ENCODE measurements at places on chromosomes 7 and 10. TPM values are rescaled to one million over a fixed set of nuclear protein-coding genes. Genes with fewer than 3 reads are reported as not detected.

The GDF10 gene
- total RNA-seq, result not detected

GRCh38 chr10:92202536-92202935 lies 88.3 kb downstream of the CPEB3 start:
- no peak for DNase-seq

DNA sequence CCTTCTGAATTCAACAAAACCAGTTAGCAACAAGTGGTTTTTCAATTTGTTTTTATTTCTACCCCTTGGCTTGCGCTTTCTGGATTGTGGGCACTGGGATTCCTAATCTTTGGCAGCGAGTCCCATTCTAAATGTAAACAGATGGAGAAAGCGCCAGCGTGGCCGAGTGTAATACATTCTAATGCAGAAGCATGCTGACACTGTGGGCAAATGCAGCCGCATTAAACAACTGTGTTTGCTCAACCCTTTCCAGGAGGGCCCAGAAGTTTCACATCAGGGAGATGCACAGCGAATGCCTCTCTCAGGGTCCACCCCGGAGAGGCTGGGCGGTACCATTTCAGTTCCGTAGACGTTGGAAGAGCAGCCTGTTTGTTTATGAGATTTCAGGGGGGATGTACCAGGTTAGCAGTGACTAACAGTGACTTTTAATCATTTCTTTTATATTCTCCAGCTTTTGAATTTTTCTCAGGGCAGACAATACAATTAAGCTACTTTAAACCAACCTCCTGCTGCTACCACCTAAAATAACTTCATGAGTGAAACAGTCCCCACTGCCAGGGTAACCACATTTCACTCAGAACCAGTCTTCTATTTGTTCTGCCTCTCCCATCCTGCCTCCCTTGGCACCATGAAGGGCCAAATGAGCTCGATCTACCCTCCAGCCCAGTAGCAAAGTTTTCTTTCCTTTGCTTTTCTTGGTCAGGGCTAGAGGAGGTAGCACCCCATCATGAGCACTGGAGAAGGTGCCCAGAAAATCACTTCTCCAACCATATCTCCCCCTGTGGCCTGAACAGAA lies 164.2 kb upstream of the ITGB1 start:
- DNase-seq, result no peak

DNA sequence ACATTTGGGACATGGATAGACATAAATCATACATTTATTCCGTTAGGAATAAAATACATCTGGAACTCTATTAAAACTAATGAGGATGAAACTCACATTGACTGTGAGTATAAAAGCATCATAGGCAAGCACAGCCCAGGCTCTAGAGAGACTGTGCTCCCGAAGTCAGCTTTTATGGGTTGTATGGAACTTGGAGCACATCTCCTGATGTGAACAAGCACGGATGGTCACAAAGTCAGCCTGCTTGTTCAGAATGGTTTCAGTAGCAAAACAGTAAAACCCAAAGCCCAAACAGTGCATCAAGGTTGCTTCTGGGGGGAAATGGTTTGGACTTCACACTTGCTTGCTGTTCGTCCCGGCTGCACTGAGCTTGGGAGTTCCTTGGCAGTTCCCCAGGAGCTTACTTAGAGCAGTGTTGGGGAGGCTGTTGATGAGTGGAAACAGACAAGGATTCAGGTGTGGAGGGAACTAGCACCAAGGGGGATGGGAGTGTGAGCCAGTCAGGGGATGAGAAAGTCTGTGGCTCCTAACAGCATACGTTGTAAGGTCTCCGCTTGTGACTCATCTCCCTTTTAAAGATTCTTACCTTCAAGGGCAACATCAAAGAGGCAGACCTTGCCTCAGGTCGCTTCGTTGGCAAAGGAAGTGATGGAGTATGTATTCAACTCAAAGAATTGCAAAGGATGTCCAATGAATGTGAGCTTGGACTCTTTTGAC lies 19.7 kb upstream of the ITGA8 start:
- no peak for DNase-seq

DNA sequence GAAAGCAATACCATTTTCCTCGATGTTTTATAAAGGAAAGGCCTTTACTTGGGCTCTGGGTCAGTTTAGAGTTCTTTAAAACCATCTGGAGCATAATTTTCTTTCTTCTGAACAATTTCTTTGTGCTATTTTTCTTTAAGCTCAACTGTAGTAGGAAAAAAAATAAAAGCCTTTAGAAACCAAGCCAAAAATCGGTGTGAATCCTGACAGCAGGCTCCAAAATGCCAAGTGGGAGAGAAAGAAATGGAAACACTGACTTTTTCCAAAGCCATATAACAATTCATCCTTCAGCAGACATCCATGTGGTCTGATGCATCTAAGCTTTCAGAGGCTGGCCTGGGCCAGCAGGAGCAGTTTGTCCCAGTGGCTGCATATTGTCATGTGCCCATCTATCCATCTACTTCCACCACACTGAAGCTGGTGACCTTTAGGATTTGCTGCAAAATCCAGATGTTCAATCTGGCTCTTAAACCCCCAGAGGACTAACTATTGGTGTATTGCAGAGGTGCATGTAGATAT lies 23.0 kb upstream of the ITPRID1 start:
- no peak for DNase-seq

DNA sequence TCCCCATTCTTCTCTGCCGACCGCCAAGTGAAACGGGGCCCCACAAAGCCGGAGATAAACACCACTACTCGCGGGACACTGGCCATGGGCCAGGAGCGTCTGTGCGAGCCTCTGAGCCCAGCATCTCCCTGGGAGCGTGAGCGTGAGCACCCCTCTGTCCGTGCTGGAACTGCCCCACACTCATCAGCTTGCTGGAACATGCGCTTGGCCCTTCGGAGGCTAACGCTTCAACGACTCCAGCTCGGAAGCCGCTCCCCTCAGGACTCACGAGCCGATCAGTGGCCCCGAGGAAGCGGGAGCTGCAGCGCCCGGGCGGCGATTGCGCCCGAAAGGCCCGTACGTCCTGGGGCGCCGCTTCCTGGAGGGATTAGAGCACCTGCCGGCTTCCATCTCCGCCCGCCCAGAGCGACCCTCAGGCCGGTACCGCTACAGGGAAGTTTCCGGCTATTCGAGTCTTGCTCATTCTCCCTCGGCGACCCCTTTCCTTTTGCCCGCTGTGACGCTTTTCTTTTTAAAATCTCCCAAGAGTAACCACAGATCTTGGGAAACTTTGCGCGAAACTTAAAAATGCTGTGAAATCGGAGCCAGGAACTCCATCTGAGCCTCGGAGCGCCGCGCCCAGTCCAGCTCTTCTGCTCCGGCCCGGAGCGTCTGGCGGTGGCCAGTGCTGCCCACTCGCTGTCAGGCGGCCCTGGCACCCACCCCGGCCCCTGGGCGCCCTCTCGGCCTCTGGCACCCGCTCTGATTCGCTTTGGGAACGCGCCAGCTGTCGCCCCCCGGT lies 1.0 kb downstream of the TLL2 start:
- peak; percentile 39 for DNase-seq

GRCh38 chr10:63713191-63714144 lies 192.3 kb downstream of the REEP3 start:
- peak; percentile 72 for DNase-seq

DNA sequence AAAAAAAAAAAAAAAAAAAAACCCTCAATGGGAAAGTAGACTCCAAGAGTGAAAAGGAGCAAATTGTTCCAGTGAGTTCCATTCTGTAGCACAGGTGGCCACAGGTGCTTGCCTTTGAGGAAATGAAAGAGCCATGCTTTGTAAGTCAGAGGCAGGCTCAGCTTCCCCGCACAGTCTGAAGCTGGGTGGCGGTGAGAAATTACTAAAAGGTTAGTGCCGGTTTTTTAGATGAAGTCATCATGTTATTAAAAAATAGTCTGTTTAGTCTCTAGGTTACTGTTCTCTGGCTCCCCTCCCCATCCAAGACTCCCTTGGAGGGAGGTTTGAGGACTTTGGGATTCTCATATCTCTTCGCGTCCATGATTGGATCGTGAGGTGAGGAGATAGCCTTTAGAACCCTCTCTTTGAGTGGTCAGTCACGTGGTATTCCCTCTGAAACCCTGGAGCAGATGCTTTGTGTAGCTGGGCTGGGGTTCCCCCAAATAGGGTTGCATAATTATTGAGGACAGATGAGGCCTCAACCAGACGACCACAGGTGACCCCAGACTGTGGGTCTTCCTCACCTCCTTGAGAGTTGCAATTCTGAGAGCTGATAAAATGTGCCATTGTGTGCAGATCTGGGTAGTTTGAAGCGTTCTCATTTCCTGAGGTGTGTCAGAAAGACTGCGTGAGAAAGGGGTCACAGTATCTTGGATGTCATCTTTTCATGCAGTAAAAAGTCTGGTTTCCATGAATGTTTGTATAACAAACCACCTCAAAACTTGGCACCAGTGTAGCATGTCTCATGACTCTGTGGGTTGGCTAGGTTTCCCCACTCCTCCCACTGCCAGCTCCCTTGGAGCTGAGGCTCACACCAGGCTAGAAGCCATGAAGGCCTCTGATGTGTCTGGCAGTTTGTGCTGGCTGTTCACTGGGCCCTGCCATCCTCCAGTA lies 27.1 kb downstream of the OGDH start:
- DNase-seq, result peak; percentile 82

The AFAP1L2 gene
- 27.7 TPM for total RNA-seq

- no peak for DNase-seq
These were observed 321.0 kb downstream of the TCERG1L start for GRCh38 chr10:130990486-130990885.

DNA sequence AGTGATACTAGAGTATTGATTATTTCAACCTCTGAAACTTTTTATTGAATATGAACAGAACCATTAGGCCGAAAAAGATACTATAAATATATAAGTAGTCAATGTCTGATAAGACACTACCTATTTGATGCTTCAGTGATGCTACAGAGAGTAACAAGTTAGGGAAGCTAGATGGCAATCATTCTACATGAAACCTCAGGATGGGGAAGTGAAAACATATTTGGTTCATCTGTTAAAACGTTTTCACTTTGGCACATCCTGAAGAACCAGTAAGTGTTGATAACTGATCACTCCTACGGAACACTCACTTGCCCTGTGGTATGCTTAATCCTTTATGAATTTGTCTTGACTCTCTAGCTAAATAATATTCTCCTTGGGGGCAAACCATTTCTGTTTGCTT lies 1064.9 kb downstream of the NXPH1 start:
- DNase-seq, result no peak

DNA sequence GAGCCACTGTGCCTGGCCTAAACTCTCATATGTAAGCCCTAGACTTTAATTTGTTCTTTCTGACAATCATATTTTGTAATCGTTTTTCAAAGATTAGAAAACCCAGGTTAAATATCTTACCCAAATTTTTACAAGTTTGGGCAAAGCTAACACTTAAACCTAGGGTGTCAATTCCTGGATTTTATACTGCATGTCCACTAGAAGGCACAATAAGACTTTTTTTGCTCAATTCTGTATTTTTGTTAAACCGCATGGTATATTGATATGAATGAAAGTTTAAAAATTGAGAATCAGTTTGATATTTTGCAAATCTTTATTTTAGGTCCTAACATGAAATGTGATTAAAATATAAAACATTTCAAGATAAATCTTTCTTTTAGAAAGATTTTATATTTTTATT lies 29.3 kb downstream of the DYNC2I1 start:
- DNase-seq, result peak; percentile 34

GRCh38 chr10:97849687-97850402 lies at the start of gene GOLGA7B:
Gene GOLGA7B, plus strand, starts transcription at chr10:97849843. Its CDS starts 461 bp downstream, at chr10:97850304.
- DNase-seq, result peak; percentile 37
